Adrenal gland (tissue), 19 donors: ENCODE measurements at places on chromosomes 16 and 17.
A peak's percentile ranks its signal among the peaks of the same experiment; 100 is the strongest.

DNA sequence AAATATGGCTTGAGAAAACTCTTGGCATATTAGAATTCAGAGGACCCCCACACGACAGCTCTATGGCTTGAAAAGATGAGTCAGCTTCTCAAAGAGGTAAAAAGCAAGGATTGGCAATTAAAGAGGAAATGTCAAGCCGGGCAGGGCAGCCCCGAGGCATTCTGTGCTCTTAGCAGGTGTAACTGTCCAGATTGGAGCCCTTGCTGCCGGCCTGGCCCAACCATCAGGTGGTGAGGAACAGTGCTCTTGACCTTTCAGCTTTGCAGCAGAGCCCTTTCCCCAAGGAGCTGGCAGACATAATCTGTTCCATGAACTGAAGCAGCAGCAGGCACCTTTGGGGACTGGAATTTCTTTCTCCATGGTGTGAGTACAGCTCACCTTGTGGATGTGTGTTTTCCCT, 287.8 kb downstream of the UTP18 start:
- H3K27ac ChIP-seq, result no peak overlapping the region
- no peak for DNase-seq
- no peaks in the 10 kb centered on the region for H3K27me3 ChIP-seq
- no peak overlapping the region for H3K4me3 ChIP-seq
- no peaks in the 10 kb centered on the region for H3K36me3 ChIP-seq

DNA sequence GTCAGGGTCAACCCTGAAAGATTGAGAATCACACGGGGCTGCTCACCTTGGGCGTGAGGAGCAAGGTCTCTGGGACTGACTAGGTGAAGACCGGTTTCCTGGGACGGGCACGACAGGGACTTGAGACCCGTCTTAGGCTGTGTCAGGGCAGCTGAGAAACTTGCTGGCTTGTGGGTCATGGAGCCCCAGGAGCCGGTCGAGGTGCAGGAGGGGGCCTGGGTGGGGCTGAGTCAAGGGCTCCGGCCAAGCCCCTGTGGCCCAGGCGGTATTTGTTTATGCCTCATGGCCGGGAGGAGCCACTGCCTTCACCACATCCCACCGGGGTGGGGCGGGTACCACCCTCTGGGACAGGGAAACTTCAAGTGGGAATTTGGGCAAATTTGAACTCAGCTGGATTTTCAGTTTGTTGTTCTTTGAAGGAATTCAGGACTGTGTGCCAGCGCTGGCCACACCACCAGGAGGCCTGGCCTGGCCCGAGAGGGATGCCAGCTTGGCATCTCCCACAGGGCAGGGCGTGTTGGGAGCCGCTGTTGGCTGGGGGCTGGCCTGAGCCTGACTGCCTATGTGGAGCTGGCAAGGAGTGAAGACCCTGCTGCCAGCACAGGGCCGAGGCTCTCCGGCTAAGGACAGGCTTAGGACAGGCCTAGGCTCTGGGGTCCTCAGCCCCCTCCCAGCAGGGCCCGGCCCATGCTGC, 116.1 kb downstream of the METRNL start:
- peak; percentile 13 for DNase-seq
- H3K4me1 ChIP-seq, result no peaks in the 10 kb centered on the region
- H3K27ac ChIP-seq, result no peak overlapping the region
- H3K4me3 ChIP-seq, result no peak overlapping the region

- H3K27ac ChIP-seq, result no peak overlapping the region
- H3K4me3 ChIP-seq, result no peak overlapping the region
- no peaks in the 10 kb centered on the region for H3K27me3 ChIP-seq
- H3K4me1 ChIP-seq, result peaks cover 81% of the 10 kb centered on the region
- peak; percentile 89 for DNase-seq
Observed at GRCh38 chr17:50062293-50063243, 6.7 kb downstream of the ITGA3 start.

DNA sequence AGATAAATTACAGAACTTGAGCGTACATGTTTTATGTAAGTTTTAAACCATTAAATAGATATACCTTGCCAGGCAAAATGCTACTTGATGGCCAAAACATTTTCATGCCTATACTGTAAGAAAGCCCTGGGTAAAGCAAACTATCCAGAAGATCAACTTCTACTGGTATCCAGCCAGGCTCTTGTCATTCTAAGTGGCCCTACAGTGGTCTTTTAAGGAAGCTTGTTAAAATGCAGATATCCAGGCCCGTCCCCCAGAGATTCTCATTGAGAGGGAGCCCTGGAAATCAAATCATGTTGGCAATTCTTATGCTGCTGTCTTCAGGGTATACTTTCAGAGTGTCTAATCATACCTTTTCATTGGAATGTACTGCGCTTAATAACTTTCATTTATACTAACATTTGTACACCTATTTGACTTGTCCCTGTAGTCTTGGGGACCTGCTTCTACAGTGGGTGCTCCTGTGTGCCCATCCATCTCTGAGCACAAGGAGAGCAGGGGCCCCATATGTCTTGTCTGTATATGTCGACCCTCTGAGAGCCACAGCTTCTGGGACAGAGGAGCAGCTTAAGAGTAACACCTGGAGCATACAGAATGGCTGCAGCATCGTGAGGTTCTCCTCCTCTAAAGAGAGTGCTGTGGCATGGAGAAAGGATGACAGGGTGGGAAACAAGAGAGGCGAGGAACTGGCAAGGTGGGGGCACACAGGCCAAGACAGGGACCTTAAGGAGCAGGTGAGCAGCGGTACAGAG, 43.6 kb upstream of the ANKFY1 start:
- DNase-seq, result no peak
- H3K4me1 ChIP-seq, result peaks cover 17% of the 10 kb centered on the region
- H3K27me3 ChIP-seq, result no peaks in the 10 kb centered on the region
- H3K4me3 ChIP-seq, result no peak overlapping the region
- H3K27ac ChIP-seq, result no peak overlapping the region

- DNase-seq, result no peak
- peaks cover 28% of the 10 kb centered on the region for H3K4me1 ChIP-seq
- no peak overlapping the region for H3K4me3 ChIP-seq
- H3K27ac ChIP-seq, result peak overlapping the region; percentile 21
- no peaks in the 10 kb centered on the region for H3K27me3 ChIP-seq
Observed at GRCh38 chr16:68286153-68287074, 22.1 kb downstream of the SLC7A6 start.

DNA sequence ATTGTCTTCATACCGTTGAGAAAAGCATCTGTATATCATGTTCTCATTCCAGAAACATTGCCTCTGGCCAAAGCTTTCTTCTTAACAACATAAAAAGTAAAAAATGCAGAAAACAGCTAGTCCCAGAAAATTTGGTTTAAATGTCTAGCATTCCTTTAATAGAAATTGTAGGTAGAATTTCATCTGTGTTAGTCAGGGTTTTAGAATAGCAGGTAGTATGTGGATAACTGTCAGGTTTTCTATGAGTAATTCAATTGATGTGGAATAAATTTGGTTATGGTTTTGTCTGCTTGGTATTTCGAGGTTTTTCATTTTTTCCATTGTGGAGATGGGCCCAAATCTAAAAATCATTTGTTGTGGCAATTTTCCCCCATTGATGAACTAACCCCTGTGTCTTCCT, 616.7 kb downstream of the KCNJ2 start:
- no peak for DNase-seq
- no peaks in the 10 kb centered on the region for H3K36me3 ChIP-seq
- H3K4me1 ChIP-seq, result no peaks in the 10 kb centered on the region
- H3K27ac ChIP-seq, result no peak overlapping the region
- no peaks in the 10 kb centered on the region for H3K27me3 ChIP-seq

- H3K4me1 ChIP-seq, result peaks cover 7% of the 10 kb centered on the region
- peak overlapping the region; percentile 23 for H3K4me3 ChIP-seq
- DNase-seq, result no peak
- H3K27ac ChIP-seq, result no peak overlapping the region
Observed at GRCh38 chr16:164827-165538, 795 bp upstream of the HBM start.

GRCh38 chr17:46940692-46941404, 17.9 kb downstream of the GOSR2 start:
- H3K4me3 ChIP-seq, result no peak overlapping the region
- no peak overlapping the region for H3K27ac ChIP-seq
- no peaks in the 10 kb centered on the region for H3K27me3 ChIP-seq
- peaks cover 15% of the 10 kb centered on the region for H3K4me1 ChIP-seq
- DNase-seq, result peak; percentile 83
- H3K36me3 ChIP-seq, result no peaks in the 10 kb centered on the region

GRCh38 chr17:48992444-48992843, 4.7 kb upstream of the IGF2BP1 start:
- no peaks in the 10 kb centered on the region for H3K4me1 ChIP-seq
- no peak overlapping the region for H3K27ac ChIP-seq
- no peak overlapping the region for H3K4me3 ChIP-seq
- no peak for DNase-seq
- no peaks in the 10 kb centered on the region for H3K36me3 ChIP-seq

- H3K27ac ChIP-seq, result no peak overlapping the region
- H3K4me3 ChIP-seq, result no peak overlapping the region
- no peaks in the 10 kb centered on the region for H3K4me1 ChIP-seq
- no peaks in the 10 kb centered on the region for H3K27me3 ChIP-seq
- no peaks in the 10 kb centered on the region for H3K36me3 ChIP-seq
Observed at GRCh38 chr17:74227271-74228080, 14.1 kb downstream of the TTYH2 start.

GRCh38 chr17:77693776-77694175, 264.7 kb upstream of the TNRC6C start:
- no peak for DNase-seq
- no peaks in the 10 kb centered on the region for H3K36me3 ChIP-seq
- no peaks in the 10 kb centered on the region for H3K27me3 ChIP-seq
- H3K4me3 ChIP-seq, result no peak overlapping the region
- no peak overlapping the region for H3K27ac ChIP-seq
- peaks cover 12% of the 10 kb centered on the region for H3K4me1 ChIP-seq

DNA sequence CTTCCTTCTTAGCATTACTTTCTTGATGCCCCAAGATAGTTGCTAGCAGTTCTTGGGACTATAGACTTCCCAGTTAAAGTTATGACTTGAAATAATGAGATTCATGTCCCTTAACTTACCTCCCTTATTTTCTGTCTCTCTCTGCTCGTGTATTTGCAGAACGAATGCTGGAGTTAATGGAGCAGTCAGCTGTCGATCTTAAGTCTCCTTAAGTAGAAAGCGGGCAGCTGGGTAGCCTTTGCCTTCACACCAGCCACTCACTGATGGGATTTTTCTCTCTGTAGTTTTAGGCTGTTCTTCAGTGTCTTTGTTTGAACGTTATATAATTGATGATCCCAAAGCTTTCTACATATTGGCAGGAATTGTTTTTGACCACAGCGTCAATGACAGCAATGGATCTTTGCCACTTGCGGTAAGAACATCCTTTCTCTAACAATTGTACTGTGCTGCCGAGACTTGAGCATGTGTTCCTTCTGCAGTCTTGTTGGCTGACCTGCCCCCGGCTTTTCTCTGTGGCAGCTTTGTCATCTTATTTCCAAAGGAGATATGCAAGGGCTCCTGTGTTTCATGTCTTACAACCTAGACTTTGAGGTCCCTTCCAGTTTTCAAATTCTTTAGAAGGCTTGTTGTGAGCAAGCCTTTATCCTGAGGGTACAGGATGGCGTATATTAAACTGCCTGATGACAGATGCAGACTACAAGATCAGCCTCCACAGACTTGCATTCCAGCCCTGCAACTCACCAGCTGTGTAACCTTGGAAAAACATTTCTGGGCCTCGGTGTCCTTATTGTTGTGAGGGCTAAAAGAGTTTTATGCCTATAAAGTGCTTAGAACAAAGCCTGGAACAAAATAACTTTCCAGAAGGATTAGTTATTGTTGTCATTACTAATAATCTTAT, 25.1 kb upstream of the ABCA3 start:
- peak overlapping the region; percentile 20 for H3K27ac ChIP-seq
- DNase-seq, result peak; percentile 63
- no peak overlapping the region for H3K4me3 ChIP-seq
- H3K4me1 ChIP-seq, result peaks cover 25% of the 10 kb centered on the region
- H3K27me3 ChIP-seq, result no peaks in the 10 kb centered on the region
- H3K36me3 ChIP-seq, result no peaks in the 10 kb centered on the region

DNA sequence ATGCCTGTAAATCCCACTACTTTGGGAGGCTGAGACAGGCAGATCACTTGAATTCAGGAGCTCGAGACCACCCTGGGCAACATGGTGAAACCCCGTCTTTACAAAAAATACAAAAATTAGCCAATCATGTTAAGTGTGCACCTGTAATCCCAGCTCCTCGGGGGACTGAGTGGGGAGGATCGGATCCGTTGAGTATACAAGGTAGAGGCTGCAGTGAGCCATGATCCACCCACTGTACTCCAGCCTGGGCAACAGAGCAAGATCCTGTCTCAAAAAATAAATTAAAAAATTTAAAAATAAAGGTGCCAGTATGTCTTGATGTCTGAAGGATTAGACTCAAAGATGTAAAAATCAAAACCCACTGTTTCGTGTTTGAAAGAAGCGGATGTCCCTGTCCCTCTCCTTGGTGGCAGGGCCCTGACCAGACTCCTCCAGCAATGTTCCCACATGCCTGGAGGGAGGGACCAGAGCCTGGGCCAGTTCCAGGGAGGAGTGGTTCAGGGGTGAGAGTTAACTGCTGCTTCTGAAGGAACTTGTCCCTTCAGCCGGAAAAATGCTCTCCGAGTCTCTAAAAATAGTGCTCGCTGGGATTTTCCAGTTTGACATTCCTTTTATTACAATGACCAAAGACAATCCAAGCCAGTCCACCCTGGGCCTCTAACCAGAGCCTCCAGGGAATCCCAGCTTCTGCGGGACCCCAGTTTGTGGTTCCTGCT, 9.4 kb upstream of the CMTM4 start:
- H3K4me3 ChIP-seq, result no peak overlapping the region
- no peaks in the 10 kb centered on the region for H3K36me3 ChIP-seq
- DNase-seq, result peak; percentile 62

DNA sequence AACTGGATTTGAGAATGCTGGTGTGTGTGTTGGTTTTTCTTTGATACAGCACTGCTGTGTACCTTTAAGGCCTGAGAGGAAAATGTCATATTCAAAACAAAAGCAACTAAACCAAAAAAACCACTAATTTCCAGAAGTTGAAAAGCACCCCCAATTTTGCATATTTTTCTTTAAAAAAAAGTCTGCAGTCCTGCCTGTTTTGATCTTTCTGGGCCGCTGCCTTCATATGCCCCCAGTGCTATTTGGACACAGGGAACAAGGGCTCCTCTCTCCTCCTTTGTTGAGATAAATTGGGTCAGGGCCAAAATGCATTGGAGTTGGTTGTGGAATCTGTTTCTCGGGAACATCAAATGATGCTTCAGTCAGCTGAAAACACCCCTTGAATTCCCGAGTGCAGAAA, 26.9 kb downstream of the GPT2 start:
- no peaks in the 10 kb centered on the region for H3K27me3 ChIP-seq
- no peak overlapping the region for H3K4me3 ChIP-seq
- H3K27ac ChIP-seq, result no peak overlapping the region
- H3K36me3 ChIP-seq, result no peaks in the 10 kb centered on the region

DNA sequence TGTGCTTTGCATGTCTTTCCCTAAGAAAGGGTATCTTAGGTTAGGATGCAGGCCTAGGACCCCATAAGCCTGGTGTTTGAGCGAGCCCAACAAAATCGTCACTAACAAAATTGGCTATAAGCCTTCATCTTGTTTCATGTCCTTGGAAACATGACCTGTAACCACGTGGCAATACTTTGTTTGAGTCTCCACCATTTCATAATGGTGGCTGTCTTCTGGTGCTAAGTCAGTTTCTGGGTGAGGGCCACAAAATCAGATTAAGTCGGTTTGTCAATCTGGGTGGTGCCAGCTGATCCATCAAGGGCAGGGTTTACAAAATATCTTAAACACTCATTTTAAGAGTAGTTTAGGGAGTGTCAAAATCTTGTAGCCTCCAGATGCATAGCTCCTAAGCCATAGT, 33.0 kb downstream of the C16orf54 start:
- DNase-seq, result no peak
- H3K27me3 ChIP-seq, result no peaks in the 10 kb centered on the region
- H3K4me1 ChIP-seq, result no peaks in the 10 kb centered on the region
- H3K27ac ChIP-seq, result no peak overlapping the region
